ENCODE measurements at places on chromosomes 1 and 21.

- no peak for DNase-seq
These were observed 348.2 kb upstream of the DUSP10 start for GRCh38 chr1:222090103-222090502.

- DNase-seq: no peak
These were observed 7.7 kb downstream of the SLC37A1 start for GRCh38 chr21:42521384-42521783.

GRCh38 chr21:16500271-16500670, 770.5 kb downstream of the USP25 start:
- DNase-seq: no peak

- no peak for DNase-seq
These were observed 198.9 kb upstream of the RNPC3 start for GRCh38 chr1:103326595-103326994.

GRCh38 chr1:205972081-205972480, 28.8 kb upstream of the SLC26A9 start:
- no peak for DNase-seq

DNA sequence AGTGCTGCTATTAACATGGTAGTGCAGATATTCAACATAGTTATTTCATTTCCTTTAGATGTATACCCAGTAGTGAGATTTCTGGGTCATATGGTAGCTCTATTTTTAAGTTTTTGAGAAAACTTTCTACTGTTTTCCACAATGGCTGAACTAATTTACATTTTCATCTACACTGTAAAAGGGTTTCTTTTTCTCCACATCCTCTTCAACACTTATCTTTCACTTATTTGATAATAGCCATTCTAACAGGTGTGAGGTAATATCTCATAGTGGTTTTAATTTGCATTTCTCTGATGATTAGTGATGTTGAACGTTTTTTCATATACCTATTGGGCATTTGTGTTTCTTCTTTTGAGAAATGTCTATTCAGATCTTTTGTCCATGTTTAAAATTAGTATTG, 149.8 kb downstream of the PDE4B start:
- no peak for DNase-seq

DNA sequence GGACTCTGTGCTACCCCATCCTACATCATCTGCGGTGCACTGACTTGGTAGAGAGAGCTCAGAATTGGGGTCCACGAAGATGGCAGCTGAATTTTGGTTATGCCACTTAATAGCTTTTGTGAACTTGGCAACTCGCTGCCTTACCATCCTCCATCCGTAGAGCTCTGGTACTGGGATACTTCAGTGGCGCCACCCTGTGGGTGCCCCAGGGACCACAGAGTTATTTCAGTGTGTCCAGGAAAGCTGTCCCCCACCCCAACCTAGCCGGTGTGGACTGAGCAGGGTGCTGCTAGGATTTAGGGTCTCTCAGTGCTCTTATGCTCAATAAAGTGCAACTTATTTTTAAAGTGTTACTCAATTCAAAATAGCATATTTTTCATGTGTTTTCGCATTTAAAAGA, 9.0 kb upstream of the USF1 start:
- no peak for DNase-seq

- DNase-seq: no peak
These were observed 190.0 kb upstream of the VAMP3 start for GRCh38 chr1:7580923-7581753.

DNA sequence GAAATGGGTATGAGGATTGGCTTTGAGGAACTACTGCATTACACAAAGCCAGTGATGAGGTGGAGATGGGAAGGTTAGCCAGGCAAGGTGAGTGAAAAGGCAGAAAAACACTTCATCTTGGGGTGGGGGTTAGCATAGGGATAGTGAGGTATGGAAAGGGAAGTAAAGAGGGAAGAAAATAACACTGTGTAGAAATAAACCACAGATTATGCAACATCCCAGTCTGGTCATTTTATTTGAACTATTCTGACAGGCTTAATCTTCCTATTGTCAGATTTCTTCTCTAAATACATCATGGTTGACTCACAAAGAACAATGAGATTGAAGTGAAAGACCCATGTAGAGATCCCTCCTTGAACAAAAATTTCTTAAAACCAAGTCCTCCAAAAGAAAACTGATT, 640.2 kb downstream of the PTPRC start:
- no peak for DNase-seq

DNA sequence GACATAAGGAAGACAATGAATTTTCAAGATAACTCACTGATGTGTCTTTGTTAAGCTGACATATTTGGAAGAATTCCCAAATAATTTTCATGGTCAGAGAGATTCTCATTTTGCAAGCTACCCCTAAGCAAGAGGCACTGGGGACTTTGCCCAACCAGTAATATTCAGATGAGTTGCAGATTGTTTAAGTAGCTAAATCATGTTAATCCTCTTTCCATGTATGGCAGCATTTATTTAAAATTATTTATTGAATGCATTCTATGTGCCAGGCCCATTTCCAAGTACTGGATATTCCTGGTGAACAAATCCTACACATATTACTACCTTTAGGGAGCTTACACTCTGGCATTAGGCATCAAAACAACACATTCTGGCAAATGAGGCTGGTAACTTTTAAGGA, 56.5 kb upstream of the BACH1 start:
- DNase-seq: no peak

GRCh38 chr1:83702356-83702755, 296.6 kb downstream of the TTLL7 start:
- no peak for DNase-seq

GRCh38 chr1:205772607-205773032, 2.7 kb downstream of the RAB29 start:
- DNase-seq: no peak

- DNase-seq: no peak
These were observed 18.0 kb upstream of the PTPRF start for GRCh38 chr1:43512681-43513080.

GRCh38 chr1:5739561-5740078, 252.6 kb downstream of the NPHP4 start:
- no peak for DNase-seq

DNA sequence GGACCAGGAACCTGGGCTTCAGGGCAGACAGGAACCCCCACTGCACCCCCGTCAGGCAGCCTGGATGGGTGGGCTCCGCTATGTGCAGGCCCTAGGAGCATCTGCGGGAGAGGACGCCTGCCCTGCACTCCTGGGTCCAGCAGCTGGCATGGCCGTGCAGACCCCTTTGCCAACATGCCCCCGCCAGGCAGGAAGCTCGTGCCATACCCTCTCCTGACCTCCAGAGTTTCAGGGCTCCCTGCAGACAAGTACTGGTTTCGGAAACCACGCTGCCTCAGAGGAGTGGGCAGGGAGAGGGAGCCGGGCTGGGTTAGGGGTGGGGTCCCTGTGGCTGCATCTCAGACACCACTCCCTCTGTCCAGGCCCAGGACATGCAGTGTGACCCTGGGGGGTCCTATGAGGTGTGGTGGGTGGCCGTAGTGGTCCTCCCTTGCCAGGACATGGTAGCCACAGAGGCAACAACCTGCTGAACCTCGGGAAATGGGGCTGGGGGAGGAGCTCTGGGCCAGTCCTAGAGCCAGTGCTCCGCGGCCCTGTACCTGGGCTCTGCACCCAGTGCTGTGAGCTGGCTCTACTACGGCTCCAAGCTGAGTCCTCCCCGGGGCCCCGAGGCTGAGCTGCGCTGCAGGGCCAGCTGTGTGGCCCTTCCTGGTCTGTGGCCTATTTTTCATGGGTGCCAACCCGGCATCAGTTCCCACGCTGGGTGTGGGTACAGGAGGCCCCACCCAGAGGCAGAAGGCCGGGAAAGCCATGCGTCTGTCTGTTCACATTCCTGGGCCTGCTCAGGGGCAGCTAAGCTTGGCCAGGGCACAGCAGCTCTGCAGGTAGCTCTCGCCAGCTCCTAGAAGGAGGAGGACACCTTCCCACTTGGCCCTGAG, 1.4 kb downstream of the PLEKHN1 start:
- DNase-seq: no peak

DNA sequence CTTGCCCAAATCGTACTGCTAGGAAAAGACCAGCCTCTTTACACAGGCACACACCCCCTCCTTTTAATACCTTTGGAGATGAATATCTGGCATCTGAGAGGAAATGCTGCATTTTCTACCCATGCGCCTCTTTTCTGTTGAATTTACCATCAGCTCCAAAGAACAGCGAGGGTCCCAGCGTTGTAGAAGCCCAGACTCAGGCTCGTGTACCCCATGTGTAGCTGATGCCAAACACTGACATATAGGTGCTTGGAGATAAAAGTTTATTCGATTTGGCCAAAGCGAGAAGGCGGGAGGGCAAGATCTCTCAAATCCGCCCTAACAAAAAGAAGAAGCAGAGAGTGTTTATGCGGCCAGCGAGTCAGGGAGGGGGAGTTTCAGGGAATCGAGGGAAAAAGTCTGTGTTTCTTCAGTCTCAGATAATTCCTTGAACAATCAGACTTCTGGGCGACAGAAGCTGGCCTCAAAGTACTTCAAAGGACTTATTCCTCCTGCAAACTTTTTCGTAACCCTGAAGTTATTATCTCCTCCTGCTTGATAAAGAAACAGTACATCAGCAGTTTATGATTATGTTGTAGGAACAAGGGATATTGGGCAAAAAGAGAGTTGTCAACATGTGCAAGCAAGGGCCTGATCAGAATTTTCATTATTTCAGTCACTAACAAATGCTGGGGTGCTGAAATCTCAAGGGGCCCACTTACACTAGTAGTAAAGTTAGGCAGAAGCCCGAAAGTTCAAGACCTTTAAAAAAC, 642 bp upstream of the CREG1 start:
- DNase-seq: no peak

- no peak for DNase-seq
These were observed 61.4 kb downstream of the GORAB start for GRCh38 chr1:170593173-170594011.

DNA sequence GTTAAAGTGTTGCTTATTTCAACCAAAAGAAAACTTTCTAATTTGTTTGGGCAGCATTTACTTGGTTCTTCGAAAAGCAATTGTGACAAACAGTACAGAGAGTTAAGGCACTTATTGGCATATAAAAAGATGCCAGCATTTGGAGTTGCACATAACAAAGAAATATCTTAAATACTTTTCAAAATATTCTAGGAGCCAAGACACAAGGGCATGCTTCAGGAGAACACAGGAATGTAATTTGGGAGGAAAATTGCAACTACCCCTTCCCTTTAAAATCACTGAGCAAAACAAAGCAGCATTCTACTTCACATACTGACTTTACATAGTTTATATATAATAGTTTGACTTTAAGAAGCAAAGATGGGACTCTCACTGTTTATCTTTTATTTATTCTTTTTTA, 4.6 kb upstream of the TIE1 start:
- no peak for DNase-seq

GRCh38 chr1:206442101-206442500, 28.2 kb upstream of the IKBKE start:
- DNase-seq: no peak

GRCh38 chr1:117967477-117967876, 37.9 kb downstream of the WDR3 start:
- no peak for DNase-seq

DNA sequence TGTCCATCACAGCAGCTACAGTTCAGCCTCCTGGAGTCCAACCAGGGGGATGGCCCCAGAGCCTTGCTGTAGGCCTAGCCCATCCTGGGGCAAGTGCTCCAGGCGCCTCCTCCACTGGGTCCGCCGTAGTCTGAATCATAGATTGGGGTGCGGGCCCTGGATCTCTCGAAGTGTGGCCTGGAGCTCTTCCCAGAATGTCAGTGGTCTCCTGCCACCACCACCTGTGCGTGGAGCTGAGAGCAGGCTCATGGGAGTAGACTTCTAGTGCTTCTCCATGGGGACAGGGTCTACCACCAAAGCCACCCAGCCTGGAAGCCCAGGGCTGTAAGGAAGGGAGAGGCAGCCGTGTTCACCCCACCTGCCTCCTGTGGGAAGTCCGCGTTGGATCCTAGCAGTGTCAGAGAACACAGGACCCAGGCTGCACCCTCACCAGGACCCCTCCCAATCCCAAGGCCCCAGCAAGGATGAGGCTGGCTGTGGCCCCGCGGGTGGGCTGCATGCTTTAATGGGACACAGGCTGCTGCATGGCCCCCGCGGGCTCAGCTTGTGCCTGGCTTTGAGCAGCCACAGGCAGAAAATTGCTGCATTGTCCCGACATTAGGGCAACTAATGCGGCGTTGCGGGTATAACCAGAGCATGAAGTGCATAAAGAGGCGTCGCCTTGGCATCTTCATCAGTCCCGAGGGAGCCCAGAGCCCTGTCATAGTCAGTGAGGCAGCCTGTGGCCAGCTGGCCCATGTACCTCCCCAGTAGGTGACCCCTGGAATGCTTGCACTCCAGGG, 735 bp upstream of the HES3 start:
- DNase-seq: no peak

DNA sequence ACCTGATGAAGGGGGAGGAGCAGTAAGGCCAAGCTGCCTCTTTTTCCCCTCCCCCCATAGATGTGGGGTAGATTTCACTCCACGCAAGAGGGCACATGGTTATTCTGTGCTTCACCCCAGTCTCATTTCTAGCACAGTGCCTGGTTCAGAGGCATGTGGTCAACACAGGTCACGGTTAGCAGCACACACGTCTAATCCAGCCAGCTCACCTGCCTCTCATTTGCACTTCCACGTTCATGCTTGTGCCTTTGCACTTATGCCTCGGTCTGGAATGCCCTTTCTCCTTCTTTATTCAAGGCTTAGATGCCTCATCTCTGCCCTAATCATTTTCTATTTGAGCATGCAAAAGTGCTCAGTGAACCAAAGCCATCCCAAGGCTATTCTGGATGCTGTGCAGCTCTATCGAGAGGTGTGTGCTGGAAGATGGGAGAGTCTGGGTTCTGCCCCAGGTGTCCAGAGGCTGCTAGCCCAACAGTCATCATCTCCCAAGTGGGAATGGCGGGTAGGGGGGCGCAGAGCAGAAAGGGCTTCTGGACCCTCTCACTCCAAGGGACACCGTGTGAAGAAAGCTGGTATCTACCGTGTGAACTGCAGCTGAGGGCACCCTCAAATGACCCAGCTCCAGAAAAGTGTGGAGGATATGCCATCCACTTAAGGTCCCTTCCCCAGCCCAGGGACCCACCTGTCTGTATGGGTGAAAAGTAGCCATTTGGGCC, 2.1 kb upstream of the A3GALT2 start:
- DNase-seq: no peak

DNA sequence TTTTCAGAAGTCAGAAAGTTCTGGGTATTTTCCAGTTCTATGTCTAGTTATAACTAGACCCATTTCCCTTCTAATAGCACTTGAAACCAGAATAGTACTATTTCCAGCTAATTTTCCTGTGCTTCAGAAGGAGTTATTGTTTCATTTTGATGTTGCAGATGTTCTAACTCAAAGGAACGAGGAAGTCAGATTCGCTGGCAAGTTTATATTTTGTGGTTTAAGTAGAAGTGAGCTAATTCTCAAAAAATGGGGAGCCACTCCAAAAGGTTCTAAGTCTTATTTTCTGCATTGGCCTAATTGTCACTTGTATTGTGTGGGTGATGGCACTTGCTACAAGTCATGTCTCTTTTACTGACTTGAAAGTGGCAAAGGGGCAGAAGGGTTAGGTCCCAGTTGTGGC, 18.1 kb downstream of the CCDC185 start:
- DNase-seq: no peak

GRCh38 chr1:62057641-62058290, 136.9 kb upstream of the L1TD1 start:
- no peak for DNase-seq

All from stimulated activated CD8-positive, alpha-beta memory T cell treated with anti-CD3 and anti-CD28 coated beads, Interleukin-7, amount 100 ng/mL, for 4 hours (primary cell).